ENCODE measurements at places on chromosomes 5 and 9. TPM values are rescaled to one million over a fixed set of nuclear protein-coding genes. Genes with fewer than 3 reads are reported as not detected.
A peak's percentile ranks its signal among the peaks of the same experiment; 100 is the strongest.

GRCh38 chr9:91681461-91682305 lies 258.1 kb upstream of the NFIL3 start:
- no peaks in the 10 kb centered on the region for H3K4me1 ChIP-seq
- H3K27ac ChIP-seq = no peak overlapping the region
- no peak overlapping the region for H3K4me3 ChIP-seq
- H3K27me3 ChIP-seq = peaks cover 14% of the 10 kb centered on the region

DNA sequence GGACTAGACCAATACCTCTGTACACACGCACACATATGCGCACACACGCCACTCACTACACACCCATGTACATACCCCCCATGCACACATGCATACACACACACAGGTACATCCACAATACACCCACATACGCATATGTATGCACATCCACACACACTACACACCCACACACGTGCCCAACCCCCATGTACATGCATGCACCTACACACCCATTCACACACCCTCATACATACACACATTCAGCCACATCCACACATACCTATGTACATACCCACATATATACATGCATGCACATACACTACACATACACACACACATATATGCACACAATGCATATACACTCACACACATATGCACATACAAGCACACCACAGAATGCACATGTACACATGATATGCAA lies 107.1 kb downstream of the GADD45G start:
- no peak overlapping the region for H3K27ac ChIP-seq
- no peaks in the 10 kb centered on the region for H3K27me3 ChIP-seq
- H3K4me1 ChIP-seq = peaks cover 14% of the 10 kb centered on the region
- no peak overlapping the region for H3K4me3 ChIP-seq
- H3K36me3 ChIP-seq = no peaks in the 10 kb centered on the region

- H3K27me3 ChIP-seq = peaks cover 15% of the 10 kb centered on the region
- no peak overlapping the region for H3K27ac ChIP-seq
- H3K36me3 ChIP-seq = no peaks in the 10 kb centered on the region
- no peaks in the 10 kb centered on the region for H3K4me1 ChIP-seq
These were observed 30.8 kb downstream of the BTF3 start for GRCh38 chr5:73529081-73529480.

GRCh38 chr9:33881635-33882034 lies 64.7 kb downstream of the UBE2R2 start:
- DNase-seq = no peak
- H3K36me3 ChIP-seq = peaks cover 9% of the 10 kb centered on the region
- peak overlapping the region; percentile 23 for H3K4me3 ChIP-seq
- no peaks in the 10 kb centered on the region for H3K27me3 ChIP-seq

- H3K4me3 ChIP-seq = no peak overlapping the region
- H3K27ac ChIP-seq = no peak overlapping the region
- H3K36me3 ChIP-seq = no peaks in the 10 kb centered on the region
- no peaks in the 10 kb centered on the region for H3K4me1 ChIP-seq
These were observed 46.5 kb upstream of the C9orf72 start for GRCh38 chr9:27619743-27620142.

GRCh38 chr5:93603078-93603792 lies 20.2 kb downstream of the NR2F1 start:
- H3K27me3 ChIP-seq = peaks cover 56% of the 10 kb centered on the region
- peaks cover 2% of the 10 kb centered on the region for H3K36me3 ChIP-seq
- H3K27ac ChIP-seq = no peak overlapping the region
- H3K4me1 ChIP-seq = peaks cover 16% of the 10 kb centered on the region

- peak overlapping the region; percentile 97 for H3K4me3 ChIP-seq
- H3K4me1 ChIP-seq = peaks cover 29% of the 10 kb centered on the region
- peaks cover 23% of the 10 kb centered on the region for H3K36me3 ChIP-seq
- no peaks in the 10 kb centered on the region for H3K27me3 ChIP-seq
- no peak for DNase-seq
These were observed 1.9 kb upstream of the PPP2CA start for GRCh38 chr5:134227776-134228175.

- H3K4me3 ChIP-seq = no peak overlapping the region
- H3K27ac ChIP-seq = no peak overlapping the region
- H3K4me1 ChIP-seq = no peaks in the 10 kb centered on the region
- no peaks in the 10 kb centered on the region for H3K27me3 ChIP-seq
- no peaks in the 10 kb centered on the region for H3K36me3 ChIP-seq
- DNase-seq = no peak
These were observed 358.8 kb upstream of the TRPC7 start for GRCh38 chr5:136724161-136724560.

DNA sequence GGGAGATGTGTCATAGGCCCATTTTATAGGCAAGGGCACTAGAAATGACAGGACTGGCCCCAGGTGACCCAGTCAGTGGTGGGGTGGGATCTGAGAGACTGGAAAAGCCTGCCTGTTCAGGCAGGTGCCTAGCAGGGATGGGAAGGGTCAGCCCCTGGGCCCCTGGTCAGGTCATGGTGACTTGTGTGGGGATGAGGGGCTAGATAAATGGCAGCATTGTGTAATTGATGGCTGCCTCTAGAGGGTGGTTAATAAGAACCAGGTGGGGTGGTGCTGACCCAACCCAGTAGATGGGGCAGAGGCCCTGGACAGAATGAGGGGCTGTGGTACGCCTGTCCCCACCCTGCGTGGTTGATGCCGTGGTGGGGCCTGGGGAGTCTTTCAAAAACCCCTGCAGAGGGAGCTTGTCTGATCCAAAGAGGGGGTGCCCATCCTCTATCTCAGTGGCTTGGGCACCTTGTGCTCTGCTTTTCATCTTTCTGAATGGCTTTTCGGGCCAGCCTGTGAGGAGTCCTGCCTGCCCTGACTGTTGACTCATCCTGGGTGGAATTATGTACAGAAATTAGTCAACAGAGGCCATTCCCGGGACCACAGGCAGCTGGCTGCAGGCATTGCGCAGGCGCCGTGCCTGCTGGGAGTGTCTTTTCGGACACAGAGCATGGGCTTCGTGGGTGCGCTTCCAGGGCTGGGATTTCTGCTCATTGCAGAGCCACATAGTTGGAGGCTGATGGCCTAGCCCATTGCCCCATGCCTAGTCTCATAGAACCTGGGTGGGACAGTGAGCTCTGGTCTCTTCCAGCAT lies 93.6 kb upstream of the PITX1 start:
- H3K4me1 ChIP-seq = peaks cover 6% of the 10 kb centered on the region
- H3K4me3 ChIP-seq = no peak overlapping the region
- H3K27me3 ChIP-seq = peaks cover 3% of the 10 kb centered on the region
- no peak overlapping the region for H3K27ac ChIP-seq
- no peak for DNase-seq

DNA sequence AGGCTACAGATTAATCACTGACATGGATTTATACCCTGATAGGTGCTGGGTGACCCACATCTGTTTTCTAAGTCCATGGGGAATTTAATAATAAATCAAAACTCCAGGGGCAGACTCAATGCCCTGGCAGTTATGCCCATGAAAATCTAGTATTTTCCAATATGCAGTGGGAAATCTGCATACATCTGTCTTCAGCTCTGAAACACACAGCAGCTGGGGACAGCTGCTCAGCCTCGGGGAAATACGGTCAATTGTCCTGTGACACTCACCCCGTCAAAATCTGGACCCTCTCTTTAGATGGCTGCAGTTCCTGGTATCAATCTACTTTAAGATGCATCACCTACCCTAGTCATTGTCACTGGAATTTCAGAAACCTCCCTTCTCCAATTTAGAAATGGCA lies 12.7 kb upstream of the C1QTNF3 start:
- peaks cover 2% of the 10 kb centered on the region for H3K4me1 ChIP-seq
- no peak overlapping the region for H3K27ac ChIP-seq
- DNase-seq = no peak
- H3K36me3 ChIP-seq = peaks cover 6% of the 10 kb centered on the region

DNA sequence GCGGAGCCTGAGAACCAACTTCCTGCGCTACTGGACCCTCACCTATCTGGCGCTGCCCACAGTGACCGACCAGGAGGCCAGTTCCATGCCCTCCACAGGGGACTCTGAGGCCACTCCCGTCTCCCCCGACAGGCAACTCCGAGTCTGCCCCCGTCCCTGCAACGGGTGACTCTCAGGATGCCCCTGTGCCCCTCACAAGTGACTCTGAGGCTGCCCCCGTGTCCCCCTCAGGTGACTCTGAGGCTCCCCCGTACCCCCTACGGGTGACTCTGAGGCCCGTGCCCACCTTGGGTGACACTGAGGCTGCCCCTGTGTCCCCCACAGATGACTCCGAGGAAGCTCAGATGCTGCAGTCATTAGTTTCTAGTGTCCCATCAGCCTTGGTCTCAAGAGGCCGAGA lies 25.1 kb downstream of the CEL start:
- no peaks in the 10 kb centered on the region for H3K36me3 ChIP-seq
- no peaks in the 10 kb centered on the region for H3K4me1 ChIP-seq
- no peak for DNase-seq
- no peak overlapping the region for H3K27ac ChIP-seq

DNA sequence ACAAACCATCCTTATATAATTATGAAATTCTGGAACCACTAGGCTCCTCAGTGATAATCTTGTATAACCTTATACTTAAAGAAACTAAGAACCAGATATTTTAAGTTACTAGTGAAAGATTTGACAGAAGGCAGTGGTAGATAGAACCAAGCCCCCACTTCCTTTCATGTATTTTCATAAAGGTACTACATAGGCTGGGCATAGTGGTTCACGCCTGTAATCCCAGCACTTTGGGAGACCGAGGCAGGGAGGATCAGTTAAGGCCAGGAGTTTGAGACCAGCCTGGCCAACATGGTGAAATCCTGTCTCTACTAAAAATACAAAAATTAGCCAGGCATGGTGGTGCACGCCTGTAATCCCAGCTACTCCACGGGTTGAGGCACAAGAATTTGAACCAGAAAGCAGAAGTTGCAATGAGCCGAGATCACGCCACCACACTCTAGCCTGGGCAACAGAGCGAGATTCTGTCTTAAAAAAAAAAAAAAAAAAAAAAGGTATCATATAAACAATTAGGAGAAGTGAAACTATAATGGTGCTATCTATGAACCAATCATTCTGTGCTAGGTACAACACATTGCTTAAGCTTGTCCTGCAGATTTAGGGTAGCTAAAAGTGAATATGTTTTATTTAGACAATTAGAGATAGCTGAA lies 27.9 kb upstream of the DTWD2 start:
- no peaks in the 10 kb centered on the region for H3K36me3 ChIP-seq
- no peaks in the 10 kb centered on the region for H3K27me3 ChIP-seq
- no peak for DNase-seq
- no peaks in the 10 kb centered on the region for H3K4me1 ChIP-seq

GRCh38 chr9:35832814-35833213 lies 3.8 kb downstream of the TMEM8B start:
- H3K4me3 ChIP-seq = no peak overlapping the region
- H3K4me1 ChIP-seq = peaks cover 10% of the 10 kb centered on the region
- H3K27ac ChIP-seq = no peak overlapping the region
- H3K27me3 ChIP-seq = no peaks in the 10 kb centered on the region
- no peak for DNase-seq
- H3K36me3 ChIP-seq = no peaks in the 10 kb centered on the region

DNA sequence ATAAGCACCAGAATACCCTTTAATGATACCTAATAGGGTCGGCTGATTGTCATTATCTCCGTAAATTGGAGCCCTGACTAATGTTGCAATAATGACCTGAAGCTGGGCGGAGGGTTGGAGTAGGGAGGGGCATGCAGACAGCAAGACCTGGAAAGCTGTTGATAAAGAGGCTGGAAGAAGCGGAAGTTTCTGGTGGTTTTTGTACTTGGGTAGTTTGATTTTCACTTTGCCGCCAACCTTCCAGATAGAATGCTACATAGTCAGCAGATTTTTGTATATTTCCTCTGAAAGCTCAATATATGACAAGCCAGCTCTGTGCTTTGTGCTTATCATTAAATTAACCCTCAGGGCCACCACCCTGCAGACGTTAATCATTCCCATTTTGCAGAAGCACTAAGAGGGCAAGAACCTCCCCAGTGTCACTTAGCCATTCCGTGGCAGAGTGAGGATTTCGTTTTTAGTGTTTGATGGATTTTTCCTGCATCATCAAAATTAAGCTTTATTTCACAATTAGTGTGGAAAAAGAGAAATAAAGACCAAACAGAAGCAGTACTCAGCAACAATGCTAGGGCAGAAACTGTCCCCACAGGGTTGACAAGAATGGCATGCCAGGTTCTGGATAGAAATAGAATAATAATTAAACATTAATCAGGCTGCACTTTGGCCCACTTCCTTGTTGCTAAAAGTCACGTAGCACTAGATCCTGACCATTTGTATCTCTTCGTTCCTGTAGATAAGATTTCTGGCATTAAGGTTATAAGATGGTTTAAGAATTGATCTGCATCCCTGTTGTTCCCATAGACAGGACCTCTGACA lies 34.7 kb downstream of the DIRAS2 start:
- H3K4me1 ChIP-seq = no peaks in the 10 kb centered on the region
- H3K36me3 ChIP-seq = no peaks in the 10 kb centered on the region
- H3K4me3 ChIP-seq = no peak overlapping the region
- no peak overlapping the region for H3K27ac ChIP-seq
- peaks cover 13% of the 10 kb centered on the region for H3K27me3 ChIP-seq
- DNase-seq = no peak

- no peak overlapping the region for H3K27ac ChIP-seq
- no peak overlapping the region for H3K4me3 ChIP-seq
- H3K4me1 ChIP-seq = peaks cover 6% of the 10 kb centered on the region
These were observed 47.7 kb upstream of the FUBP3 start for GRCh38 chr9:130531670-130532069.

DNA sequence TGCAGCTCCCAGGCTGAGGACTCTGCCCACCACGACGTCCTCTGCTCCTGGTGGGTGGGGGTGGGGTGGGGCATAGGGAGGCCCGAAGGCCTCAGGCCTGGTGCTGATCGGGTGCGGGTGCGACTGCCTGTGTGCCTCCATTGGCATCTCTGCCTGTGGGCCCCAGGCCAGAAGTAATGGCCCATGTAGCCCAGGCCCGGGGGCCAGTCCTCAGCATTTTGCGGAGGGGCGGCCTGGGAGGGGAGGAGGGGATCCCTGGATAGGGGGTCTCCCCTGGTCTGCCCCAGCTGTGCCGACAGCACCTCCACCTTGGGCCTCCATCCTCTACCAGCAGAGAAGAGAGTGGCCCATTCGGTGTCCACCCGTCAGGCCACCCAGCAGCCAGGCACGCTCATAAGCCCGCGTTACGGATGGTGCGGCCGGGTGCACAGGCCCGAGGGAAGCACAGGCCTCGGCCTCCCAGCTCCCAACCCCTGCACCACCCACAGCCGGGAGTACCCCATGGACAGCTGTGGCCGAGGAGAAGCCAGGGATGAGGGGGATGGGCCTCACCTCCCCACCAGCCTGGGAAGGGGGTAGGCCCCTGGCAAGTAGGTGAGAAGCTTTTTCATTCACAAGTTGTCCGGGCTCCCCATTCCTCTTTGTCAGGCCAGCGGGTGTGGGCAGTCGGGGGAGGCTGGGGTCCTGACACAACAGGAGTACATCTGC lies 1.8 kb upstream of the NOTCH1 start:
- no peak overlapping the region for H3K27ac ChIP-seq
- H3K27me3 ChIP-seq = no peaks in the 10 kb centered on the region
- H3K4me3 ChIP-seq = peak overlapping the region; percentile 75

- H3K4me1 ChIP-seq = no peaks in the 10 kb centered on the region
- no peaks in the 10 kb centered on the region for H3K36me3 ChIP-seq
- no peak overlapping the region for H3K27ac ChIP-seq
- DNase-seq = no peak
- H3K27me3 ChIP-seq = peaks cover 2% of the 10 kb centered on the region
- H3K4me3 ChIP-seq = no peak overlapping the region
These were observed 75.6 kb downstream of the C7 start for GRCh38 chr5:40984884-40985283.

The TCF7 gene
- 94.8 TPM for total RNA-seq

The OGN gene
- not detected for total RNA-seq

The BARX1 gene
- total RNA-seq = 1.8 TPM

The ITGA2 gene
- 0.61 TPM for total RNA-seq

The PDE6A gene
- not detected for total RNA-seq

The ANKRD18A gene
- total RNA-seq = 6.4 TPM

The PKD2L2 gene
- not detected for total RNA-seq
